Nasal cavity respiratory epithelium epithelial cell of viscerocranial mucosa (primary cell): ENCODE measurements at places on chromosomes 5 and 9. TPM values are rescaled to one million over a fixed set of nuclear protein-coding genes. Genes with fewer than 3 reads are reported as not detected.

The BTNL8 gene
- total RNA-seq: not detected in 2 replicates

The OLFM1 gene
- not detected in 2 replicates for total RNA-seq

The EDIL3 gene
- total RNA-seq: 0.68 and 2.6 TPM in 2 replicates

The SUSD3 gene
- total RNA-seq: 0.78 TPM in 1 of 2 replicates, not detected in the other

The PCDHB14 gene
- 0.34 and 1.7 TPM in 2 replicates for total RNA-seq

The TMEM171 gene
- 0.68 and 1.5 TPM in 2 replicates for total RNA-seq

The SHC3 gene
- total RNA-seq: under 0.01 and 0.78 TPM in 2 replicates

The RGP1 gene
- 17.1 and 25.6 TPM in 2 replicates for total RNA-seq

The ANKRD34B gene
- not detected in 2 replicates for total RNA-seq

The RASEF gene
- total RNA-seq: 3.4 and 20.9 TPM in 2 replicates

The GPR150 gene
- under 0.01 and 0.21 TPM in 2 replicates for total RNA-seq

The CD180 gene
- not detected in 2 replicates for total RNA-seq

The C9 gene
- total RNA-seq: not detected in 2 replicates

The RFK gene
- total RNA-seq: 24.6 and 39.3 TPM in 2 replicates

The RMRP gene
- 18,537 and 104,493 TPM in 2 replicates for total RNA-seq

The FOXD4L3 gene
- total RNA-seq: under 0.01 and 0.21 TPM in 2 replicates

The NIPSNAP3A gene
- 17.4 and 24.9 TPM in 2 replicates for total RNA-seq

The PCDHGA8 gene
- total RNA-seq: 0.34 and 1.3 TPM in 2 replicates

The CMYA5 gene
- total RNA-seq: 0.34 and 0.85 TPM in 2 replicates

The PCDHA6 gene
- total RNA-seq: under 0.01 and 0.85 TPM in 2 replicates

The KYAT1 gene
- 8.2 and 9.1 TPM in 2 replicates for total RNA-seq

The TBC1D2 gene
- total RNA-seq: 60.1 and 194 TPM in 2 replicates

The PCDHB7 gene
- total RNA-seq: 0.07 TPM in 1 of 2 replicates, not detected in the other

The PLPPR1 gene
- 0.07 TPM in 1 of 2 replicates, not detected in the other for total RNA-seq

The ABL1 gene
- total RNA-seq: 23.2 and 60.7 TPM in 2 replicates

The RLN1 gene
- total RNA-seq: 0.21 and 0.34 TPM in 2 replicates

The EIF4EBP3 gene
- total RNA-seq: 3.1 and 3.8 TPM in 2 replicates

The SPATA6L gene
- total RNA-seq: 2.7 and 3.3 TPM in 2 replicates

The ARAP3 gene
- 3.4 and 10.3 TPM in 2 replicates for total RNA-seq

The GABRA6 gene
- not detected in 2 replicates for total RNA-seq

The NDUFS4 gene
- 94.2 and 128 TPM in 2 replicates for total RNA-seq

The HTR1A gene
- not detected in 2 replicates for total RNA-seq

The GABRA1 gene
- not detected in 2 replicates for total RNA-seq

The HAVCR2 gene
- total RNA-seq: 0.21 and 1.0 TPM in 2 replicates

The C5orf46 gene
- total RNA-seq: not detected in 2 replicates

The PCDHGA2 gene
- 0.34 and 1.00 TPM in 2 replicates for total RNA-seq

The REEP2 gene
- total RNA-seq: 0.34 and 2.8 TPM in 2 replicates

The PKD2L2 gene
- total RNA-seq: not detected in 2 replicates

The CA9 gene
- total RNA-seq: 0.68 and 7.5 TPM in 2 replicates

The SPINK7 gene
- total RNA-seq: 1.9 and 37.3 TPM in 2 replicates

The SLC23A1 gene
- under 0.01 TPM in 1 of 2 replicates, not detected in the other for total RNA-seq

The HTR4 gene
- not detected in 2 replicates for total RNA-seq

The CCL27 gene
- 0.21 and 0.34 TPM in 2 replicates for total RNA-seq

The FYB1 gene
- 0.34 and 16.9 TPM in 2 replicates for total RNA-seq

The NR6A1 gene
- total RNA-seq: 2.1 and 5.2 TPM in 2 replicates

The ARID3C gene
- total RNA-seq: 0.34 and 0.50 TPM in 2 replicates

The IL5 gene
- total RNA-seq: not detected in 2 replicates

The SPATA31E1 gene
- not detected in 2 replicates for total RNA-seq

The PAX5 gene
- under 0.01 TPM in 1 of 2 replicates, not detected in the other for total RNA-seq

The ABCA1 gene
- 53.7 and 98.7 TPM in 2 replicates for total RNA-seq
